ENCODE measurements at places on chromosomes 1 and 21.

- no peak for DNase-seq
Measured at GRCh38 chr1:30700528-30701257, 22.7 kb downstream of the MATN1 start.

GRCh38 chr1:243253211-243253925 lies 1.7 kb downstream of the CEP170 start:
- peak; percentile 34 for DNase-seq

- DNase-seq = no peak
Measured at GRCh38 chr21:32529679-32530078, 55.6 kb downstream of the TCP10L start.

GRCh38 chr1:14970115-14970798 lies 183.3 kb upstream of the TMEM51 start:
- DNase-seq = no peak

DNA sequence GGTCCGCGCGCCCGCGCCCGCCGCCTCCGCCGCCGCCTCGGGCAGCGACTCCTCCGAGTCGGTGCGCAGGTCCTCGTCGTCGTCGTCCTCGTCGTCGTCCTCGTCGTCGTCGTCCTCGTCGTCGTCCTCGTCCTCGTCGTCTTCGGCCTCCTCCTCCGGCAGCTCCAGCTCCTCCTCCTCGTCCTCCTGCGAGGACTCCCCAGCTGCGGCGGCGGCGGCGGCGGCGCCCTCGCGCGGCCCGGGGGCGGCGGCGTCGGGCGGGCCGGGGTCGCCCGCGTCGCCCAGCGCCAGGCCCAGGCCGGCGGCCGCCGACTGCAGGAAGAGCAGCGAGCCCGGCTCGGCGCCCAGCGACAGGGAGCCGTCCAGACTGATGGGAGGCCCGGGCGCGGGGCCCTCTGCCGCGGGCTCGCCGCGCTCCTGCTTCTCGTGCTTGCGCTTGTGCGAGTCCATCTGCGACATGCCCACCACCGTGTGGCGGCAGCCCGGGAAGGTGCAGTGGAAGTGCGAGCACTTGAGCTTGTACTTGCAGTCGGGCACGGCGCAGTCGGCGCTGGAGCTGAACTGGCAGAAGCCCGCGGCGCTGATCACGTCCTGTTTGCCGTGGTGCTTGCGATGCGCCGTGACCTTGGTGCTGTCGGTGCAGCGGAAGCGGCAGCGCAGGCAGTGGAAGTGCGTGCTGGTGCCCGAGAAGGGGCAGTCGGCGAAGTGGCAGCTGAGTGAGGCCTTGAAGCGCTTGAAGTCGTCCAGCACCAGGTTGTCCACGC lies 157.3 kb downstream of the CASZ1 start:
- DNase-seq = no peak

GRCh38 chr1:119731060-119731459 lies 19.3 kb downstream of the PHGDH start:
- no peak for DNase-seq

- no peak for DNase-seq
Measured at GRCh38 chr1:106536741-106537140, 519.7 kb upstream of the PRMT6 start.

- no peak for DNase-seq
Measured at GRCh38 chr1:116382857-116383483, 9.9 kb downstream of the ATP1A1 start.

- DNase-seq = no peak
Measured at GRCh38 chr1:30538993-30539867, 184.2 kb downstream of the MATN1 start.

DNA sequence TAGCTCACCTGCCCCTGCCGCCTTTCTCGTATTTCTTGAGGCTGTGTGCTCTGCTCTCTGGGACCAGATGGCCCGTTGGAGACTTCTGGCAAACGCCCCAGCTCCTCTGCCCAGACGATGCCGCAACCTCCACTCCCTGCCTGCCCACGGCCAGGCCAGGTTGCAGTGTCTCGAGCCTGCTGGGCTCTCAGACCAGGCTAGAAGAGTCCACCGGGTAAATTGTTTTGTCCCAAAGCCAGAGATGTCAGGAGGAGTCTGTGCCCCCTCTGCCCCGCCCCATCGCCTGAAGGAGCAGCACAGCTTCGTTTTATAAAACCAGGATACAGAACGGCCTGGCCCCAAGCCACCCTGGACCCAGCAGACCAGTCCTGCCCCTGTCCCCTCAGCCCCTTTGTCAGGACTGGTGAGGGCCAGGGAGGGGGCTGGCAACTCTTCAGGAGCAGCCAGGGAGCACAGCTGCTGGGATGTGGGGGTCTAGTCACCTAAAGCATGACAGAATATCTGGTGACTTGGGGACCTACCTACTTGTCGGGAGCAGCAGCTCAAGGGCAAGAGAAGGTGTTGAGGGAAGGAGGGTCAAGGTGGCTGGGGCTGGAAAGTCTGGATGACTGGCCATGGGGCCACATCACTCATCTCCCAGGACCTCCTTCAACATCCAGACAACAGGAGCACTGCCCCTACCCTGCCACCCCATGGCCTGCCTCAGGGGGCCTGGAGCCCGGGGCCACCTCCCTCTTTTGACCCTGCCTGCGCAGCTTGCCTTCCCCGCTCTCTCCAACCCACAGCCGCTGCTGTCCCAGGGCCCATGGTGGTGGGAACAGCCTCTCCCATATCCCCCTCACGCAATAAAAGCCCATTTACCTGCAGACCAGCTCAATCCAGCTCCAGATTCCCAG lies 33.9 kb upstream of the LBR start:
- peak; percentile 82 for DNase-seq

- DNase-seq = no peak
Measured at GRCh38 chr1:94113589-94114226, 7.2 kb downstream of the ABCA4 start.

- DNase-seq = no peak
Measured at GRCh38 chr1:223772771-223773160, 60.4 kb downstream of the CAPN2 start.

GRCh38 chr1:228032041-228032440 lies 25.2 kb downstream of the WNT3A start:
- no peak for DNase-seq

- no peak for DNase-seq
Measured at GRCh38 chr1:86082183-86082582, 74.4 kb downstream of the COL24A1 start.

DNA sequence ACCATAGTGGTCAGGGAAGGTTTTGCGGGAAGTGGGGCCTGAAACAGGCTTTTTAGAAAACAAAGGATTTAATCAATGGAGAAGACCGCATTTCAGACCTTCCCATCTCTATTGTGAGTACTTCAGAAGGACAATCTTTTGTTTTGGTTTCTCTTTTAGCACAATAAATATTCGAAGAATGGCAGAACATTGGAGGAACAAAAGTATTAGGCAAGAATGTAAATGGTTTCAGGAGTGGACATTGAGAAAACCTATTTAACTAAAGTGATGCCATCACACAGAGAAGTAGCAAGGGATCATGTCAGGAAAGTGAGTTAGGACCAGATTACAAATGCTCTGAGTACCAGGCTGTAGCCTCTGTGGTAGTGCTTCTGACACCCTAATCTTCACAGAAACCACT lies 26.8 kb upstream of the UBE2U start:
- DNase-seq = no peak

GRCh38 chr21:37561506-37561905 lies 194.9 kb downstream of the DYRK1A start:
- DNase-seq = no peak

DNA sequence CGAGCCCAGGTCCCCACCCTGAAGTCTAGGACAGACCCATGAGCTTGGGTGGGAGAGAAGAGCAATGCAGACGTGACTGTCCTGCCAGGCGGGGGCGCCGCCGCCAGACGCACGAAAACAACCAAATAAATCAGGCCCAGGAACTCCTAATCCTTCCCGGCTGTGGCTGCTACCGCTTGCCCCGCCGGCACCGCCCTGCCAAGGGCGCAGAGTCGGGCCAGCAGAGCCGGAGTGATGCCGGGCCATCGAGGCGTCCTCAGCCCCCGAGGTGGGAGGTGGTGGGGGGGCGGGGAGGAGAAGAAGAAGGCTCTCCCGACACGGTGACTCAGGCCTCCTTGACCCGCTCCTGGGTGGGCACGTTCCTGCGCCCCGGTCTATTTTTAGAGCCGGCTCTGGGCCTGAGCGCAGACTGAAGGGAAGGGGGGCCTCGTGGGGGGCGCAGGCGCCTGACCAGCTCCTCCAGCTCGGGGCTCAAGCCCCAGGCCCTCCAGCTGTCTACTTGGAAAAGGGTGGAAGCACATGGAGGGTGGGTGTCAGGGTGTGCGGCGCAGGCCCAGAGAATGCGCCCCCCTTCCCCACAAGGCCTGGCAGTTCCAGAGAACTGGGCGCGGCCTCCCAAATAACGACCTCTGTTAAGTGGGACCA lies 10.7 kb upstream of the COL16A1 start:
- peak; percentile 52 for DNase-seq

- no peak for DNase-seq
Measured at GRCh38 chr1:41783189-41783639, 135.5 kb downstream of the HIVEP3 start.

DNA sequence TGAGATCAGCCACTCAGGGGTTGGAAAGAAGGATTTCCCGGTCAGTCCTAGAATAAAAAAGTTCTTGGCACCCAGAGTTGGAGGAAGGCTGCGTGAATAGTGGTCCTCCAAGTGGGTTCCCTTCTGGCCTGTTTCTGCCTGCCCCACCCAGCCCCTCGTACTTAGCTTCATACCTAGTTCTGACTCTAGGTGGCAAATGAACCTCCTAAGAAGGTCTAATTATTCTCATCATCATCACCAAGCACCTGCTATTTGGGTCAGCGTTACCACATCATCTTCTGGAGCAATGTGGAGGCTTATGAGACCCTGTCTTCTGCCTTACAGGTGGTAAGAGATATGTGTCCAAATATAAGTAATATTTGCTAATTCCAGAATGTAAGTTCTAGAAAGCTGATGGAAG lies 35.9 kb upstream of the NFASC start:
- no peak for DNase-seq

- peak; percentile 0 for DNase-seq
Measured at GRCh38 chr1:1540090-1540817, at the start of gene TMEM240. TSS of gene TMEM240 (minus strand) at chr1:1540624. CDS start at chr1:1540346, 278 bp downstream.

- DNase-seq = no peak
Measured at GRCh38 chr1:50436489-50436888, 13.2 kb upstream of the DMRTA2 start.

DNA sequence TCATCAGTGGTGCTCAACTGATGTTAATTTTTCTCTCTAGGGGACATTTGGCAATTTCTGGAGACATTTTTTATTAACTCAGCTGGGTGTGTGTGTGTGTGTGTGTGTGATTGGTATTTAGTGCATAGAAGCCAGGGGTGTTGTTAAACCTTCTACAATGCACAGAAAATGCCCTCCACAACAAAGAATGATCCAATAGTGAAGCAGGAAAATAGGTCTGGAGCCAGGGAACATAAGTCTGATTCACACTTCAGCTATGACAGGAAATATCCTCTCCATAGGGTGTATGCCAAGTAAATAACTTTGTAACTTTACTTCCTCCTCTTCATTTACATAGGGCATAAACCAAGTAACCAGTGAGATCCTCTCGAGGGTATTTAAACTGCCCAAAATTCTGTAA lies 25.1 kb upstream of the TMEM61 start:
- no peak for DNase-seq

DNA sequence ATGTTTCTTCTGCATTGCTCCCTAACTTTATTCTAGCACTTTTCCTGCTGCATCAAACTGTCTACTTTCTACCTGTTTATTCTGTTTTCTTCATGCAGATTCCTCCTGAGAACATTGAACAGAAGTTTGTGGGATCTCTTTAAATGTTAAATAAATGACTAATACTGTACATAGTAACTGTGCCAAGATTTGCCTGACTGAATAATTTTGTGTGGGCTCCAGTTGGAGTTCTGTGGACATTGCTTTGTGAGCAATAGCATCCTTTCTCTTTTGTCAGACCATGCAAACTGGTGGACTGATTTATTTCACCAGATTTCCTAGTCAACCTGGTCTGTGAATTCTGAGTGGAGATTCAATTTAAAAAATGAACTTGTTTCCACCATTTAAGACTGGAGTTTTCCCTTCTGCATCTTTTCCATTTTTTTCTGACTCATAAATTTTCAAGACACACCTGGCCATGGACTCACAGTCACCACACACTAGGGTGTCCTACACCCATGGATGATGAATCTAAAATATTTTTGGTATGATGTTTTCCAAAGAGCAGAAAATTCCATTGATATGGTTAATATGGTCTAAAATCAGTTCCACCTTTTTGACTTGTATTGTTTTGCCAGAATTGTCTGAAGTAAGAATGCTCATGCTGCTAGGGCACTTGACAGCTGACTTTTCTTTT lies 140.7 kb upstream of the SPAG17 start:
- no peak for DNase-seq

GRCh38 chr1:186633116-186633515 lies 47.1 kb downstream of the PTGS2 start:
- no peak for DNase-seq

- DNase-seq = no peak
Measured at GRCh38 chr1:115658646-115659045, 16.9 kb downstream of the VANGL1 start.

DNA sequence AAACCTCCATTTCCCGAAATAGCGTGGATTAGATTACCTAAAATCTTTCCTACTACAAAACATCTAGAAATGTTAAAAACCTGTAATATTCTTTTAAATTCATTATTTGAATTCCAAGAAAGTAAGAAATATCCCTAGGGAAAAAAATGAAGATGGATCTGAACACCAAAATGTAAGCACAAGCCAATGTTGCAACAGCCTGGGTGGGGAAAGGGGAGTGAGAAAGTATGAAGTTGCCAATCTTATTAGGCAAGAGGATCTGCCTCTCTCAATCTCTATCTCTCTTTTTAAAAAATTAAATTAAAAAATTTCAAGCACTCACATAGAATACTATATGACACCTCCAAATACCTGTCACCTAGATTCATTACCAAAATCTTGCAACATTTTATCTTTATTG lies 74.9 kb upstream of the IRF2BP2 start:
- no peak for DNase-seq

DNA sequence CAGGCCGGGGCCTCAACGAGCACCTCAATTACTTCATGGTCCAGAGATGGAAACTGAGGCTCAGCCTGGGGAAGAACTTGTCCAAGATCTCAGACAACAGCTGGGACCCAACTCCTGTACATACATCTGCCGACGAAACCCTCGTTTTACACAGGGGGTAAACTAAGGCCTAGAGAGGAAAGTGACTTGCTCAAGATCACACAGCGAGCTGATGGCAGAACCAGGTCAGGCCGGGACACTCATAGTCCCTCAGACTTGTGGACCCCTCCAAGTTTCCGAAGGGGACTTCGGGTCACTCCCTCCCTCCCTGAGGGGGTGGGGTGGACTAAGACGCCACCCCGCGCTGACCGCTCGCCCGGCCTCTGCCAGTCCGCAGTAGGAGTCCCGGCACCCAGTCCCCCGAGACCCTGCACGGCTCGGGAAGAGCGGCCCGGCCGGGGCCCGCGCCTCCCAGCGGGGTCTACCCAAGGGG lies 430 bp downstream of the WASF2 start:
- peak; percentile 48 for DNase-seq

DNA sequence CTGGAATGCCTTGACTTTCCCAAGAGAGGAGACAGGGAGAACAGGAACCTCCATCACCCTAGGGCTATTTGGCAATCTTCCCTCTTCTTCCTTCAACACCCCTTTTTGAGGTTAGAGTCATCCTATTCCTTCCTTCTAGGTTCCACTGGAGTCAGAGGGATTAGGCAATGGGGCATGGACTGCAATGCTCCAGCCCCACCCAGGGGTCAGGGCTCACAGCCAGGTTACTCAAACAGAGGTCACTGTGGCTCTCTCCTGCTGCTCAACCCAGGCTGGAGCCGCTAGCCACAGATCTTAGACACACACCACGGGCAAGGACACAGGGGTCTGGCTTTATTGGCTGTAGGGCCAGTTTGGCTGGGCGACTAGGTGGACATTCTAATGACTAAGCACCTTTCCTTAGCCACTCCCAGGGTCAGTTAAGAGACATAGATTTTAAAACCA lies 145.5 kb upstream of the NRIP1 start:
- DNase-seq = no peak

Measured in NCI-H1092 treated with DMSO at 0.1 percent for 48 hours (cell line).